ENCODE measurements at places on chromosomes 1 and 21.

DNA sequence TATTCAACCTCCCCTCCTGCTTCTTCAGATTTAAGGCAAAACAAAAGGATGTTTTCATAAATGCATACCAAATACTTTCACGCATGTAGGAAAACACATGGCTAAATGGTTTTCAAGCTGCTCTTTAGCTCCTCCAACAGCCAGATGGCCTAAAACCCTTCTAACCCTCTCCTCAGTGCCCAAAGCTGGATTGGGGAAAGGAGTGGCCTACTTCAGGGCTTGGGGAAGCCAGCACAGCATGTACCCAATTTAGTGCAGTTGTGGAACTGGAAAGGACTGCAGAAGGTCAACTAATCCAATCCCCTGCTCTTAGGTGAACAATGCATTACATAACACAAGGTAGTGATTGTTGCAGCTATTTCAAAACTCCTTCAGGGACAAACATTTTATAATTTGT, 9.3 kb downstream of the F5 start:
- DNase-seq: no peak

DNA sequence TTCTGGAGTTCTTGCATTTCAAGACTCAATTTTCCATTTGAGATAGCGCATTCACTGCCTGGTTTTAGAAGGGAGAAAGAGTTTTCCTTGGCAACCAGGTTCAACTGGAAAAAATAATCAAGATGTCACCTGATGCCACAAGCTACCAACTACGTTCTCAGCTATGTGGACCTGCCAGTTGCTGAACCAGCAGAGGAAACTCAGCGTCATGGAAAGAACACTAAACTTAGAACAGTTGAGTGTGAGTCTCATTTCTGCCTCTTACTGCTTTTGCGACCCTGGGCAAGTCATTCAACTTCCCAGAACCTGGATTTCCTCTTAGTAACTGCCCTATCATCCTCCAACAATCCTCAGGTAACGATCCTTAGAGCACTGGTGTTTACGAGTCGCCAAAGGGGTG, 373.0 kb upstream of the ESRRG start:
- DNase-seq: no peak

DNA sequence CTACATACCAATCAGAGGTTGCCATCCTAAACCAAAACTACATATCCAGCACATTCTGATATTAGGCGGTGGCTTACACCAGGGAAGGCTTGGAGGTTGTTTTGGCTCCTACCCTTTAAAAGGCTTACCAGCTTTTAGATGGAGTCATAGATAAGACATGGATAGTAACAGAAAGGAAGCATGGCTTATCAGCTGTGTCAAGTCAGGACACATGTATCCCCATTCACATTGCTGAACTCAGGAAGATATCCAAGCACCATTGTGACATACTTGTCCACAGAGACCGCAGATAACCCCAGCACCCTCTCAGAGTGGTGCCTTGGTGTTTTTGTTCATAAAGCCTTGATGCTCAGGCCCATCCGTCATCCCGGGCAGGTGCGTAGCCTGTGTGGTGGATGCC, 39.7 kb downstream of the ADARB1 start:
- no peak for DNase-seq

- no peak for DNase-seq
Observed at GRCh38 chr1:180912211-180912800, 391 bp upstream of the KIAA1614 start.

GRCh38 chr1:201769966-201770365, 59.0 kb upstream of the IPO9 start:
- DNase-seq: no peak

DNA sequence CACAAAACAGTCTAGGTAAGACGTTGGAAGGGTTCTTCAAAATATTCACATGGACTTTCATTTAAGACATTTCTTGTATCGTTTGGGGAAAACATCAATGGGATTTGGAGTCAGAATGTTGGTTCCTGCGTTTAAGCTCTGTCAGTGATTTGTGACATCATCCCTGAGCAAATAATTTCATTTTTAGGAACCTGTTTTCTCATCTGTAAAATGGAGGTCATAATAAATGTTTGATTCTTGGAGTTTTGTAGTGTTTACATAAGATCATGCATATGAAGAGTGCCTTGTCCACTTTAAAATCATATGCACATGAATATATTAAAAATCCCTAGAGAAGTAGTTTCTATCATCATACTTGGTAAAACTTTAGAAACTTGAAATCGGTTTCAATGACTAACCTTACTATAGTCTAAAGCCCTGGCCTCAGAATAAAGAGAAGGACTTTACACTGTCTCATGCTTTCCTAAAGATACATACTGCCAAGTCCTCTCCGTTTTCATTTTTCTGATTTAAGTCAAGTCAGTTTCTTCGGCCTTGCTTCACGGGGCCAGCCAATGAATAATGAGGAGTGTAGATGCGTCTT, 178.4 kb downstream of the ADSS2 start:
- DNase-seq: no peak
